ENCODE measurements at places on chromosomes 1 and 21.

DNA sequence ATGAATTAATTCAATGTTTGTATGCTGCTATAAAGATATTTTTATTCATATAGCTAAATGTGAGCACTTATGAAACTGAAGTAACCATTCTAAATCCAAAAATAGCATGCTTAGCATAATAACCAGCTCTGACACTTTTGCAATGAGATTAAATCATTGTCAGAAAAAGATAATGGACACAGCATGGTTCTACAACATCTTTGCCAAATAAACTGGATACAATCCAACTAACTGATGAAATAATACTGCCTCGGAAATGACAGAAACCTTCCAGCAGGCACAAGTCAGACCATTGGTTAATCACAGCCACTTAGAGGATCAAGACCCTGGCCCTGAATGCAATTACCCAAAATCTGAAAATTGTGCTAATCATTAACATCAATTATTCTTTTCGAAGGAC, 592.7 kb upstream of the ADGRL4 start:
- DNase-seq = no peak

DNA sequence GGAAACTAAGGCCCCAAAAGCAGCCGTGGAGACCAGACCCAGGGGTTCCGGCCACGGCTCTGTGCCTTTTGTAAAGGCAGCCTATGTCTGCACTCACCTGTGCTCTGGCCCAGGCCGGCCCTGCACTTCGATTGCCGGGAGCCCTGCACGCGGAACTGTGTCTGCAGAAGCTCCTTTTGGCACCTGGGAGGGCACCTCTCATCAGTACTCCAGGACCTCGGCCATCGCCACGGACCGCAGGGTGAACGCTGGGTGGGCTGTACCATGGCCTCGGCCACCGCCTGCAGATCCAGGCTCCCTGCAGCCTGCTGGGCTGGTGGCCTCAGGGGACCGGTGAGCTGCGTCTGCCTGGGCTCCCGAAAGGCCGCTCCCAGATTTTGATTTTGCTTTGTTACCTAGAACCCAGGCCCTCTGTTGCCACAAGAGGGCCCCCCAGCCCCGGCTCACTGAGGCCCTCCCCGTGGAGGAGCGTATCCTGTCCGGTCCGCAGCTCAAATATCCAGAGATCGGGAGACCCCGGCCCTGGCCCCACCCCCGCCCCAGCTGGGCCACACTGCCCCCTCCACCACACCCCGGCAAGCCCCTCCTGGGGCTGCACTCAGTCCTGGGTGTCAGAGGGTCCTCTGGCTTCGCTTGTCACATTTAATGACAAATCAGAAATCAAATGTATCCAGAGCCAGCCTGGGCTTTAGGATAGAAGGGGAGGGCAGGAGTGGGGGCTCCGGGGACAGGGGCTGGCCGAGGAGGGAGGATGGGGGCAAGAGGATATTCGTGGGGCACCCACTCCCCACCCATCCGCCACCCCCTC, 60.2 kb upstream of the PDE9A start:
- DNase-seq = peak; percentile 9

GRCh38 chr1:6727535-6727934, 25.9 kb upstream of the DNAJC11 start:
- no peak for DNase-seq

GRCh38 chr1:24724345-24725208, 20.7 kb upstream of the CLIC4 start:
- DNase-seq = no peak

DNA sequence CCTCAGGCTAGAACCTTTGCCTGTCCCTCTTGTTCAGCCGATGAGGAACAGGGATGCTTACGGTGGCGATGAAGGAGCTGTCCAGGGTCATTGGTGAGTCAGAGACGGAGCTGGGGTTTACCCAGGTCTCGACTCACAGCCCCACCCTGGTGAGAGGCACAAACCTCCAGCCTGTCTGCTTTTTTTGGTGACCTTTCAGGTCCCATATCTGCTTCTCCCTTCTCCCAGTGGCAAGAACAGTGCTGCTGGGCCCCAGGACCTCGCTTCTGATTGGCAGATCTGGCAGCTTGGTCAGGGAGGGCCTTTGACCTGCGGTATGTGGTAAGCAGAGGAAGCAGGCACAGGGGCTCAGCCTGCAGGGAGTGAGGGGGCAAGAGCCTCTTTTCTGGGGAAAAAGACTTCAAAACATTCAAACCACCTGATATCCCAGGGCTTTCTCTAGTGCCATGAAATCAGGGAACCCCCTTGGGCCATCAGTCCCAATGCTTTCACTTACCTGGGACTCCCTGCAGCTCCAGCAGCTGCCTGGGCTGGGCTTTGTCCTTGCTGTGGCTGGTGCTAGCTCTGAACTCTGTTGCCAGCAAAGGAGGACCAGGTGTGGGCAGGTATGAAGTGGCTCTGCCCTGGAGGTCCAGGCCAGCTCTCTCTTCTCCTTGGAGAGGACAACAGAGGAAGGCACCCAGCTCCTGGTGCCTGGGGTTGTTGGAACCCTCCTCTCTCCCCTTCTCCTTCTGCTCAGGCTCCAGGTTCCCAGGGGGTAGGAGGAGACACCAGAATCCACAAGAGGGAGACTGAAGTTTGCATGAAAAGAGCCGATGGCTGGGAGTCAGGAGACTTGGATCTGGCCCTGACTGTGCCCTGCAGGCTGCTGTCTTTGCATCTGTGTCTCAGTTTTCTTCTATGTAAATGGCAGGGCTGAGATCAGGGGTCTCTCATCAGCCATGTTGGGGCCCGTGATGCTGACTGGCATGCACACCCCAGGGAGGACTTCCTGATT, 41.4 kb downstream of the TRIM62 start:
- no peak for DNase-seq

DNA sequence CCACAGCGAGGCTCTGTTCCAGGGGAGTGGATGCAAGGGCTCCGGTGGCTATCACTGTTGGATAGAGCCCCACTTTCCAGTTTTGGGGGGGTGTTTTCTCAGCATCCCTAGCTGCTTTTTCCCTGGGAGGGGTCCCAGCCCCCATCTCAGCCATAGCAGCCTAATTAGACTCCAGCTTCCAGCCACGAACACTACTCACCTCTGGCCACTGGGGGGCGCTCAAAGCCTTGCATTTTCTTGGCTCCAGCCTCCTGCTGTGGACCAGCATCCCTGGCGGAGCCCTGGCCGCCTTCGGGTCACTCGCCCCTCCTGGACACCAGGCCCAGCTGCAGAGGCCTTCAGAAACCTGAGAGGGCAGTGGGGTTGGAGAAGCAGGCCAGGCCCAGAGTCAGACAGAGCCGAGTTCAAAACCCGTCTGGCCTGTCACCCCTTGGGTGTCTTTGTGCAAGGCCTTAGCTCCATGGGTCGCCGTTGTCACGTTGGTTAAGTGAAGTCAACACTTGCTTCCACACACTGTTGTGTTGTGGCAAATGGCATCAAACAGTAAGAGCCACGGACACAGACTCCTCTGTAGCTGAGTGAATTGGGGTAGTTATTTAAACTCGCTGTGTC, 93.5 kb upstream of the ACTL8 start:
- DNase-seq = peak; percentile 14

- DNase-seq = no peak
Observed at GRCh38 chr1:174344162-174344561, 103.6 kb upstream of the GPR52 start.

GRCh38 chr1:230807561-230808280, 60.5 kb downstream of the CAPN9 start:
- no peak for DNase-seq

DNA sequence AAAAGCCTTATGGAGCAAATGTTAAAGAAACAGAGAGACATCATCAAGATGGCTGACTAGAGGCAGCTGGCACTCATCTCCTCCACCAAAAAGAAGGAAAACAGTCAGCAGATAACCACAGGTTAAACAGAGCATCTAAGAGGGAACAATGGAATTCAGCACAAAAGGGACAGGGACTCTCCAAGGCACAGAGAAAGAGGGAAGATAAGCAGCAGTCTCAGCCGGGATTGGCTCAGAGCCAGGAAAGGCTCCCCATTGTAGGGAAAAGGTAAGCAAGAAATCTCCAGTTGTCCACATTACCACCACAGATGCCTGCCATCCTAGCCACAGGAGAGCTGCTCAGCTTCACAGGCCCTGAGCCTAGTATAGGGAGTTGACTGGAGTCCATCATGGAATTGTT, 605.5 kb downstream of the SMYD3 start:
- DNase-seq = no peak

- DNase-seq = no peak
Observed at GRCh38 chr1:22048351-22049192, 3.9 kb upstream of the CDC42 start.

- no peak for DNase-seq
Observed at GRCh38 chr1:206654828-206655227, 19.5 kb downstream of the DYRK3 start.

DNA sequence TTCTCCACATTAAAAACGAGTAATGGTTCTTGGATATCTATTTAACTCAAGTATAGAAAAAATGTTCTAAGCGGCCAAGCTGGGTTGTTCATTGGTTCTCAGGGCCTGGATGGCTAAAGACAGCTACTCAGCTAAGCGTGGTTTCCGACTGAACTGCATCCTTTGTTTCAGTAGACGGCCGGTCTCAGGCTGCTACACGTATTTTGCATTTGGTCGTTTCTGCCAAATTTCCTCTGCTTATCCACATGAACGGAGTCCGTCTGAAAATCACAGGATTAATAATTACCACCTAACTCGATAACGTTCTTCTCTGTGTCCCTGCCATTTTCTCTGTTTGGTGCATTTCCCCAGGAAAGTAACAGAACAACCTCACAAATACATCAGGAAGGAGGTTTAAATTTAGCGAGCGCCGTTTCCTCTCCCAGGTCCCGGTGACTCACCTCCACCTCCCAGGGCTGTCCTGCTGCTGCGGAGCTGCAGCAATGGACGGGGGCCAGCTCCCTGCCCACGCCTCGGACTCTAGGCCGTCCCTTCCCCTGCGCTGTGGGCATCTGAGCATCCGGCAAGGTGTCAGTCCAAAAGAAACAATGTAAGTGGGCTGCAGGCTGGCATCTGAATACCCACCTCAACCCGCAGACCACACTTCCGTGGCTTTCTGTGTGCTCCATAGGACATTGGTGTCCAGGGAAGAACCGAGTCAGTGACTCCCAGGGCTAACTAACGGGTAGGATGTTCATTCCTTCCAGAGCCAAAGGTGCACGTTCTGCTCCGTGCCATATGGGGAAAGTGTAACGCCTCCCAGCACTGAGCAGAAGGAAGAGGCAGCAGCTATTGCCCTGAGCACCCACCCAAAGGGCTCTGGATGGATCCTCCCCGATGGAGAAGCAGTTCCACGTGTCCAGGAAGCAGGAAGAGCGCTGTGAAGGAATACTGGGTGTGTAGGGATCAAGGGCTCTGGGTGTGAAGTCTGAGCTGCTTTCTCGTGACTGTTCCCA, 4.1 kb upstream of the GABRD start:
- DNase-seq = no peak

- DNase-seq = no peak
Observed at GRCh38 chr1:20082772-20083171, 12.8 kb downstream of the PLA2G5 start.

- DNase-seq = no peak
Observed at GRCh38 chr1:209215826-209216225, 367.7 kb upstream of the CAMK1G start.

DNA sequence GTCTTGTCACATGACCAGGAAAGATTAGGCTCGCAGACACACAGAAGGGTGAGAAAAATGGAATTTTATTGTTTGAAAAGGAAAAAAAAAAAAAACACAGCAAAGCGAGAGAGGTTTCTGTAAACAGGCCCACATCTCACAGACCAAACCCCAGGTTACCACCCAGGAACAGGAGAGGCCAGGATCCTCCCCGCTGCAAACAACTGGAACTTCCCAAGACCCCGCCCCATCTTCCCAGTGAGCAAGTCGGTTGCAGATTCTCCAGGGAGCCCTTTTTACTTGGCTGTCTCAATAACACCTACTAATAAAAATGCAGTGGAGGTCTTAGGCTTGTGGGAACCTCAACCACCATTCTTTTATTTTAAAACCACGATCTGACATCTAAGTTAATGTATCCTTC, 84.7 kb upstream of the ETS2 start:
- DNase-seq = no peak

- no peak for DNase-seq
Observed at GRCh38 chr1:40432644-40433390, 17.5 kb upstream of the ZFP69B start.

GRCh38 chr1:53278298-53278725, 40.0 kb upstream of the MAGOH start:
- peak; percentile 3 for DNase-seq

DNA sequence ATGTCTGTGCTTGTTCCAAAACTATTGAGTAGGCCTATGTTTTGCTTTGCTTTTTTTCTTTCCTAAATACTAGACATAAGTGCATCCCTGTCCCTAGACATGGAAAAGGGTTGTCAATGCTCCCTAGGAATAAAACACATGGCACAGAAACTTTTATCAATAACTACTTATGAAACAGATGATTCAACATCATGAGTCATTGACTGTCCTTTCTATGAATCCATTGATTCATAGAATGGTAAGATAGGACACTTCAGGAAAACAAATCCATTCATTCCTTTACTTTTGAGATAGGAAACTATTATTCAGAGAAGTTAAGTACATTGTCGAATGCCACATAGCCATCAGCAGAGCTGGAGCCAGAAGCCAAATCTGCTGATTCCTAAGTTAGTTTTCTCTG, 147.5 kb downstream of the TSEN15 start:
- no peak for DNase-seq

DNA sequence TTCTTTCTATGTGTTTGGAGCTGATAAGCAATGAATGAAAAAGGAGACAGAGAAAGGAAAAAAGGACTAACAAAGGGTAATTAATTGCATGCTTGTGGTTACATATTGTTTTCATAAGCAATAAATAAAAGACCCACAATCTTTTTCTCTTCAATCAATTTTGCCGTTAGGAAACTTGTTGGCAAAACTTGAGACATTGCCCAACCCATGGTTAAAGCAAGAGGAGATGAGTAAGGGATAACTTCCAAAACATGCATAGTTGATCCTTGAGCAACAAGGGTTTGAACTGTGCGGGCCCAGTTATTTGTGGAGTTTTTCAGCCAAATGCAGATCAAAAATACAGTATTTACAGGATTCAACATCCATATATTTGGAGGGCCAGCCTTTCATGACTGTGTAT, 572.4 kb downstream of the AMY1C start:
- DNase-seq = no peak

DNA sequence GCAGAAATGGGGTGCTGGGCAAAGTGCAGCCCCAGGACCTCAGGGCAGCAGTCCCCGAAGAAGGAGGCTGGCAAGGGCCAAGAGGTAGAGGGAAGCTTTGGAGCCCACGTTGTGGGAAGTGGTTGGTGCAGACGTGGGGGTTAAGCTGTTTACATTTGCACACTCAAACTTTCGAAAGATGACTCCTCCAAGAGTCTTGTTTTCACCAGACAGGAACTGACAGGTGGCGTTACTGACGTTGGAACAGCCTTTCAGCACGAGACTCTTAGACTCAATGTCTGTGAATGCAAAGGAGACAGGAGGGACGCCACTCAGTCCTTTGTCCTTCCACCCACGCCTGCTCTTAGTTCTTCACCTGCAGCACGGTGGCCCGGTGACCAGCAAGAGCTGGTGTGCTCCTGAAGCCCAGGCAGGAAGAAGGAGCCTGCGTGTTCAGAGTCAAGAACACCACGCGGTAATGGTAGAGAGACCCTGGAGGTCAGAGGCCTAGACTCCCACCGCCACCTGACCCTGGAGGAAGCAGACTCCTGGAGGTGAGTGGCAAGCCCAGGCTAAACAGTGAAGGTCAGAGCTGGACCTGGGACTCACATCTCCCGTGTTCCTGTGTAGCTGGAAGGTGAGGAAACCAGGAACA, 15.9 kb downstream of the LYPD8 start:
- DNase-seq = no peak

Data from fibroblast of skin of left quadriceps (primary cell).